ENCODE measurements at places on chromosomes 2 and 18.

GRCh38 chr2:33034784-33035183 lies 88.0 kb downstream of the LTBP1 start:
- no peak for DNase-seq

DNA sequence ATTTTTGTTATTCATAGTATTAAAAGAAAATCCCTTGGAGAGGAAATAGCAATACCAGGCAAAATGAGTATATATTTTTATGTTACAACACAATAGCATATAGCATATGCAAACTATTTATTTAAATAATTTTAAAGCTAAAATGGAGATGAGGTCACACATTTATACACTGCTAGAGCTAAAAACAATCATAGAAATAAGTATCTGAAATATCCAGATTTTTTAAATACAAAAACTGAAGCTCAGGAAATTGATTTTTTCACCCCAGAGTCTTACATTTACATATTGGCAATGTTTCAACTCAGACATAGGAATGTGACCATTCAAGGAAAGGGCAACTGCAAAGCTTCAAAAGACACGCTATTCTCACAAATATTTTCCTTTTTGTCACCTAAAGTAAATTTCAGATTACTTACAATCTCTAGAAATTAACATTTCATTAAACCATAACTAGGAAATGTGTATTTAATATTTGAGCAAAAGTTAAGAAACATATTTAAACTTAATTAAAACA lies 8.9 kb downstream of the TFPI start:
- DNase-seq = no peak

DNA sequence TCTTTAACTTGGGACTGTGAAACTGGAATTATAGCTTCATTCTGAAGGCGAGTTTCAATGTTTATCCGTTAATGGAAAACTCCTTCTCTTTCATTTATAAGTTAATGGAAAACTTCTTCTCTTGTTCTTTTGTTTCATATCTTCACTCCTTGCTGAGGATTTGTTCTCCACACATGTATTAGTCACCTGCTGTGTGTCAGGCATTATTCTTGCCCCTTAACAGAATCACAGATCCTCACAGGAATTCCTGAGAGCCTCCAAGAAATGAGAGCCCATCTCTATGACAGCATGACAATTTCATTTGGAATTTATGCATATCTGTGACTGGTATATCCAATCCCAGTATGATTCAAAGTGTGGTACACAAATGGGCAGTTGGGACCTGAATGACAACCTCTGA lies 545.8 kb downstream of the BCL11A start:
- no peak for DNase-seq

- no peak for DNase-seq
These were observed 314.8 kb downstream of the MBD2 start for GRCh38 chr18:53909668-53910067.

DNA sequence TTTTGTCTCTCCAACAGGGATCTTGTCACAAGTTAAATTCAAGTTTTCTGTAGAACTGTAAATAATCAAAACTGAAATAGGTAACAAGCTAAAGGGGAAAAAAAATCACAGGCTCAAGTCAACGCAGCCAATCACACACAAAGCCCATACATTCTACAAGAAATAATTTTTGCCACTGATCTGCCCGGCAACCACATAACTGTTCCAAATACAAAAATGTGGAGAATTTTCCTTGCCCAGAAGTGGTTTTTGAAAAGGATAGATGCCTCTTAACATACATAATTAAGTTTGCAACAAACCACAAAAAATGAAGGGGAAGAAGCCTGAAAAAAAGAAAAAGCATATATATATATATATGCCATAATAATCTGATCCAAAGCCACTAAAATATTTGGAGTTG lies 60.3 kb downstream of the FARSB start:
- no peak for DNase-seq

DNA sequence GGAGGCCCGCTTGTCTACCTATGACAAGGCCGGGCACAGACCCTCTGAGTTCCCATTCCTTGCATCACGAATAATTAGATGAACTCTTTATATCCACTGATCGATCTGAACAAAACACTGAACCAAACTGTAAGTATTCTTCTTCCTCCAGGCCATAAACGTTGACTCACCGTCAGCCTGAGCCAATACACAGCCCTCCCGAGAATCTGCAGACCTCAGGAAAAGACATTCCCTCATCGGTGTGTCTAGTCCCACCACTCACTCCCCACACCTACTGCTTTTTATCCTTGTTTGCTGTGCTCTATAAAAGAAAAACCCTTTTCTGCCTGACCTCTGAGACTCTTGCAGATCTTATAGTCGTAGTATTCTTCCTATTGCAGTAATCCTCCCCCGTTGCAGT lies 41.0 kb downstream of the TMEM87B start:
- no peak for DNase-seq

DNA sequence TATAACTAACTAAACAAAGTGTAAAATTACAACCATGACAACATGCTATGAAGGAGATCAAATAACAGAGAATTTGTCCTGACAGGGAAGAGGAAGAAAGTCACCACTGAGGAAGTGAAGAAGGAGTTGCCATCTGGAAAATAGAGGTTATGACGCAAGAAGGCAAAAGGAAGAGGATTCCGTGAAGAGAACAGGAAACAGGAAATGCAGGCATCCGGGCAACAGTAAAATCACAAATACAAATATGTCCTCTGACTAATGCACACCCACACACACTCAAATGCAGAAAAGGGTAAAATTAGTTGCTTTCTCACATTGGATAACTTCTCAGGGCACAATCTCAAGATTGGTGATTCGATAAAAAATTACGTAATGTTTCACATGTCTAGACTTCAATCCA lies 278.4 kb downstream of the TMX3 start:
- no peak for DNase-seq

GRCh38 chr2:121068851-121069250 lies 216.2 kb downstream of the TFCP2L1 start:
- DNase-seq = no peak

DNA sequence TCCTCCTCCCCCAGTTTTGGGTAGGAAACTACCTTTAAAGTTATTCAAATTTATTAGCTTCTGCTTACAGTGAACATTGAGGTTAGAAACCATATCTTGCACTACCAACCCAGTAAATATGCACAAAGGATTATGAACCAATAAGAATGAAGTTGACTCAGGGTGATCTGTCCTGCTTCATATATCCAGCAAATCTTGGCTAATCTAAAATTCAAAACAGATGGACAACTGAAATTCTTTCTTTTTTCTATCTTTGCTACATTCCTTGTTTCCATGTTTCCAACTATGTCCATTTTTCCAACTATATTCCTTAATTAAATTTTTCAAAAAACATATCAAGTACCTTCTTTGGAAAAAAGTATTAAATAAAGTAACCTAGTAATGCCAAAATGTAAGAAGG lies 149.3 kb downstream of the FAM124B start:
- DNase-seq = no peak

DNA sequence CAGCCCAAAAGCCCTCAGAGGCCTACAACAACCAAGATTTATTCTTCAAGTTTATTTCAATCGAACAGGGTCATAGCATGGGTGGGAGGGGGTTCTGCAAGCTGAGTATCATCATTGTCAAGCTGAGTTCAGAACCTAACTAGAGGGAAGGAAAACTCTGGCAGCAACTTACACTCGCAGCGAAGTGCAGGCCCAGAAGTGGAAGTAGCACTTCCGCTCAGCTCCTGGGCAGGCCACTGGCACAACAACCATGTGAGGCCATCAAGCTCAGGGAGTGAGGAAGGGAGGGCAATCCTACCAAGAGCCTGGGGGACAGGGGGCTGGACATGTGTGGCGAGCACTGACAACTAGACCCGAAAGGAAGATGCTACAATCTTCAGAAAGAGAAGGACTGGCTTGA lies 4.8 kb downstream of the UXS1 start:
- peak; percentile 10 for DNase-seq

- DNase-seq = no peak
These were observed 242.2 kb downstream of the TGIF1 start for GRCh38 chr18:3692113-3692621.

Data from CD4-positive, alpha-beta T cell treated with Interferon gamma for 1 hour (primary cell).